ENCODE measurements at places on chromosomes 11 and 22.

- DNase-seq, result peak; percentile 82
These were observed 3.7 kb upstream of the HSPA8 start for GRCh38 chr11:123065621-123066020.

- no peak for DNase-seq
These were observed 2.5 kb downstream of the ARHGAP32 start for GRCh38 chr11:129189646-129190045.

GRCh38 chr11:100638648-100639047 is 48.4 kb upstream of the ARHGAP42 start:
- DNase-seq, result no peak

DNA sequence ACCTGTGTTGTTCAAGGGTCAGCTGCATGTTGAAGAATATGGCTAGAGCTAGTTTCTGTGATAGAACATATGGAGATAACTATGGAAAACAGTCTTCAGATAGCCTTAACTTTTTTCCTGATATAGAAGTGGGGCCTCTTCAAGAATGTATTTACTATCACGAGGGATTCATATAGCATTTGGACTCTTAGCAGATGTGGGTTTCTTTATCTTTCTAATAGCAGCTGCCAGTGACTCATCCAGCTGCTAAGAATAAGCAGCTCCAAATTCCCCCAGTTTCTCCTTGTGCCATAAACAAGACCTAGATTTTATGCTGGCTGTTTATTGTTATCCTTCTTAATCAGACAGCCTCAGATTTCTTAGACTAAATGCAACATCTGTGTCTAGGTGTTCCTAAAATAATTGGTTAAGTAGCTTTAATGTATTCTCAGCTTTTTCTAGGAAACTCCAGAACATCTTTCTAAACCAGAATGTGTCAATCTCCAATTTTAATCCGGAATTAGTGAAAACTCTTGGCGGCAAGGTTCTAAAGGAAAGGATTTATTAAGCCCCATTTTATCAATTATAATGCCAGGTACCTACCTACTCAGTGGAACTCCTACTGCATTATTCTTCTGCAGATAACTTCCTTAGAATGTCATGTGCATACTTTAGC is 119.8 kb downstream of the CSTPP1 start:
- DNase-seq, result peak; percentile 30

DNA sequence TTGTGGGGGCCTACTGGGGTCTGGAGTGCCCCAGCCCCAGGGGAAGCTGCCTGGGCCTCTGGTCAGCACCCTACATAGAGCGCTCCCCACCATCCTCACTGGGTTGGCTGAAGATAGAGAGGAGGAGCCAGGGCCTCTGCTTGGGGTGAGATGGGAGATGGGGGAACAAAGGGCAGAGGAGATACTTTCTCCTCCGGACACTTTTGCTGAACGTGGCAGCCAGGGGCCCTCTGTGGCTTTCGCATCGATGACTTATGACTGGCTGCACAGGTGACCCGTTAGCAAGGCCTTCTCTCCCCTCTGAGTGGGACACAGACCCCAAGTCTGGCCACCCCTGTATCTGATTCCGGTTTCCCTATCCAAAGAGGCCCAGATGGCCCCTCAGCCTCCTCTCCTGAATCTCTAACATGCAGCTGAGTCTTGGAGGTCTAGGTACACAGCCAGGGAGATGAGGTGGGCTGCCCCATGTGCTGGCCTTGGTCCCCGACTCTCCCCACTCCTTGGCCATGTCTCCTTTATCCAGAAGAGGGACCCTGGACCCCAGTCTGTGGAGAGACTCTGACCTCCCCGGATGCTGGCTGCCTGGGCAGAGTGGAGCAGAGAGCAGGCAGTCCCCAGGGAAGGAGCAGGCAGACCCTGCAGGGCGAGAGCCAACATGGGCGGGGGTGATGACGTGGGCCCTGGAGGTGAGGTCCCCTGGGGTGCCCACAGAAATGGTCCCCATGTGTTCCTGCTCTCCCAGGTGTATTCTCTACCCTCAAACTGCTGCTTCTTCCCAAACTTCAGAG is 59.3 kb upstream of the NECTIN1 start:
- DNase-seq, result no peak

GRCh38 chr11:81725701-81726100 is 1008.0 kb downstream of the FAM181B start:
- no peak for DNase-seq

DNA sequence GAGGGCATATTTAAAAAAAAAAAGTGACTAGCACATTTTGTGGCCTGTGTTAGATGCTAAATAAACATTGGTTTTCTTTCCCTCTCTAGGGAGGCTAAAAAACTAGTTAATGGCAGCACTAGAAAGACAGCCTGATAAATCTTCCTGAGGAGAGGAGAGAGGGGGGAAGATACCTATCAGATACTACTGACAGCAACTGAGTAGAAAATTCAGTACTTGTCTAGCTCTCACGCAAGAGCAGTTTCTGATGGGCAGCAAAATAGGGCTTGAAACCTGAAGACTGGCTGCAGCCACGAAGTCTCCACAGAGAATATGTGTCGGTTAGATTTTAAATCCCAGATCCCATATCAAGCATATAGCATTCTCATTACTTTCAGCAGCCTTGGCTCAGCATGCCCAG is 388.2 kb downstream of the KCNA4 start:
- DNase-seq, result no peak

GRCh38 chr22:29219881-29220670 is 14.4 kb downstream of the EMID1 start:
- DNase-seq, result no peak

Data from fibroblast of the conjunctiva (primary cell).